ENCODE measurements at places on chromosomes 13 and 19.

- peak; percentile 44 for DNase-seq
These were observed 87.1 kb upstream of the STK24 start for GRCh38 chr13:98664047-98664446.

DNA sequence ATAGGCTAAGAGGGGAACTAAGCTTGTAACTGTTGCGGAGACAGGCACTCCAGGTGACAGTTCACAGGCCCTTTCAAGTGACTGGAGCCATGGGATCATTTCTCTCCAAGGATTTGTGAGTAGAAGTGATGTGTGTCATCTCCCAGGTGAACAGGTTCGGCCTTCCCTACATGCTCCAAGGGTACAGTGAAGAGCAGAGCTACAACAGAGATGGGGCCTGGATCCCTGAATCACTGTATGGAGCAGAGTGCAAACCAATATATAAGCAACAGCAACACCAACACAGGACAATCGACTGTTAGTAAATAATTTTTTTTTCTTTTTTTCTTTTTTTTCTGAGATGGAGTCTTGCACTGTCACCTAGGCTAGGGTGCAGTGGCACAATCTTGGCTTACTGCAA is 15.0 kb downstream of the ZSCAN18 start:
- no peak for DNase-seq

DNA sequence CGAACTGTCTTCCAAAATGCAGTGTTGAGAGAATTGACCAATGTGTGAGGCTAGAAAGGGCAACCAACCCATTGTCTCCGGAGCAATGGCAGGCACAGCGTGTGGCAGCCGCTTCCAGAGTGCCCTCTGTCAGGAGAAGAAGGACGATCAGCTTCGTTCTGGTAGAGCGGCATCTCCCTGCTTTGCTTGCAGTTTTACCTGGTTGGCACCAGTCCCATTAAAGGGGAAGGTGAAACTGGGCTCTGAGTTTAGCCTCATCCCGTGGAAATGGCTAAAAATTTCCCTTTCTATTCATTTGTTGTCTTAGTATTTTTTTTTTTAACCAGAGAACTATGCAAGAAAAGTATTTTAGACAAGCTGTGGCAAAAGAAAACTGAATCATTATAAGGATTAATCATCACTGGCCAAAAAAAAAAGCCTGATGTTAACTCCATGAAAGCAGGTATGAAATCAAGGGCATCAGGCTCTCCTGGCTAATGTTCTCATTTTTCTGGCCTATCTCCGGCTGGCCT is 81.5 kb upstream of the SLC7A1 start:
- no peak for DNase-seq

DNA sequence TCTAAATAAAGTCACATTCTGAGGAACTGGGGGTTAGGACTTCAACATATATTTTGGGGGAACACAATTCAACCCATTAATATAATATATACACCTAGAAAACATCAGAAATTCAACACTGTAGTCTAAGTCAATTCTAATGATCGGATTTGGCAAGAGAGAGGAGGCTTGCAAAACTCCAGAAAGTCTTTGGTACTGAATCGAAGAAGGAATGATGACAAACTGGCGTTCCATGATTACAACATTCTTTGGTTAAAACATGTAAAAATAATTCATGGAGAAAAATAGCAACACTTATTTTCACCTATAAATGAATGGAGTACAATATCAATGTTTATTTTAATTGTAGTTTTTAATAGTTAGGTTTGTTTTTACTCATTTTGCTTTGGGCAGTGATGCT is 62.4 kb downstream of the MBNL2 start:
- DNase-seq: no peak

GRCh38 chr13:49029570-49029969 is 53.9 kb downstream of the FNDC3A start:
- DNase-seq: no peak

DNA sequence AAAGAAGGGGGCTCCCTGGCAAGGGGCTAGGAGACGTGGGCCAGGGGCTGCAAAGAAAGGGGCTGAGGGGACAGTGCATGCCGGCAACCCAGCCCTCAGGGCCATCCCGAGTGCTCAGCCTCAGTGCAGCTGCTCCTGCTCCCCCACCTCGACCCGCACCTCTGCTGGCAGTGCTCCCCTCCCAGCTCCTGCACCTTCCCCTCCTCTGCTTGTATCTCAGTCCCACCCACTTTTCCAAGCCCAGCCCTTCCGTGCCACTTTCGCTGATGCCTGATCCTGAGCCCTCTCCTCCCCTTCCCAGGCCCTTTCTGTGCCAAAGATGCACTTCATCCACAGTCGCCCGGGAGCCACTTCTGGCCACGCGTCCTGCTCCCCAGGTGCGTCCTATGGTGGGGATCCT is 69.9 kb upstream of the KCTD15 start:
- DNase-seq: no peak

DNA sequence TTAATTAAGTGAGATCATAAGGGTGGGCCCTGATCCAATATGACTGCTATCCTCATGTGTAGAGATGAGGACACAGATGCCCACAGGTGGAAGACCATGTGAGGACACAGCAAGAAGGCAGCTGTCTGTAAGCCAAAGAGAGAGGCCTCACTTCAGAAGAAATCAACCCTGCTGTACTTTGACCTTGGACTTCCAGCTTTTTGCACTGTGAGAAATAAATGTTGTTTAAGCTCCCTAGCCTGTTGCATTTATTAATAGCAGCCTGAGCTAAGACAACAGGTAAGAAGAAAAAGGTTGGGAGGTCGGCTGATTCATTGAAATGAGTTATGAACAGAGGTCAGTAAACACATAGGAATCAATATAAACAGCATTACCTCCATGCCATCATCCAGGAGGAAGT is 14.8 kb downstream of the PARP4 start:
- no peak for DNase-seq

DNA sequence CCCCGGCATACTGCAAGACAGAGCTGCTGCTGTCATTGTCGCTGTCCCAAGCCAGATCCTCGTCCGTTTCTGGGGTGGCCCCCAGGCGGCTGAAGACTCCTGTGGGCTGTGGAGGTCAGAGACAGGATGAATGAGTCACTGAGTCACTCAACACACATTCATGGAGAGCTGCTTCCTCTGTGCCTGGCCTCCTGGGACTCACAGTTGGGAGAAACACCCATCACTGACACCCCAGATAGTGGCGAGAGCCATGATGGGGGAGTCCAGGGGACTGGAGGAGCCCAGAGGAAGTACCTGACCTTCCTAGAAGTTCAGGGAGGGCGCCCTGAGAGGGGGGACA is 26.0 kb downstream of the C19orf47 start:
- DNase-seq: no peak

GRCh38 chr19:40549007-40549708 is 27.5 kb upstream of the SHKBP1 start:
- peak; percentile 79 for DNase-seq

Measured in NCI-H146 (cell line).